ENCODE measurements at places on chromosomes 11 and 22. TPM values are rescaled to one million over a fixed set of nuclear protein-coding genes. Genes with fewer than 3 reads are reported as not detected.

- no peak for DNase-seq
These were observed 789 bp downstream of the SPECC1L start for GRCh38 chr22:24271386-24271854.

DNA sequence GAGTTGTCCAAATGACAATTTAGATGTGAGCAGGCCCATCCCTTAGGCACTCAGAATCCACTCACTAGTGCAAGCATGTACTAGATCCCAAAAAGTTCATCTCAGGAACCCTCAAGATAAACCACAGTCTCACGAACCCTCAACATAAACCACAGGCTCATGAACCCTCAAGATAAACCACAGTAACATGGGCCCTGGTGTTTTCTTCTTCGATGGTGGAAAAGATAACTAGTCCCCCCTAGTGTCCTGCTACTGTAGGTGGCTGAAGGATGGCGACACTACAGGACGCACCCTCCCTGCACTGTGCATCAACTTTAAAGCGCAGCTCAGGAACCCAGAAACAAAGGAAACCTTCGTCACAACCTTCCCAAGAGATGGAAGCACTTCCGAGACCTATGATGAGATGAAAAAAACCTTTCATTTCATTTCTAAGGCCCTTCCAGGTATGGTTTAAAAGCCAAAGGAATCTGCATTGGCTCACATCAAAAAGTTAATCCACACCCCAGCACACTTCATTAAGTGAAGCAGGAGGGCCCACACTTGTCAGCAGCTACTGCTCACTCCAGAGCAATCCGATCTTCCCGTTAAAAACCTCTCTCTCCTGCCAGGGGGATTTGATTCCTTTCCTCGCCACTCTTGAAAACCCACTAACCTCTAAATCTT is 2.4 kb downstream of the LARGE1 start:
- DNase-seq: no peak

DNA sequence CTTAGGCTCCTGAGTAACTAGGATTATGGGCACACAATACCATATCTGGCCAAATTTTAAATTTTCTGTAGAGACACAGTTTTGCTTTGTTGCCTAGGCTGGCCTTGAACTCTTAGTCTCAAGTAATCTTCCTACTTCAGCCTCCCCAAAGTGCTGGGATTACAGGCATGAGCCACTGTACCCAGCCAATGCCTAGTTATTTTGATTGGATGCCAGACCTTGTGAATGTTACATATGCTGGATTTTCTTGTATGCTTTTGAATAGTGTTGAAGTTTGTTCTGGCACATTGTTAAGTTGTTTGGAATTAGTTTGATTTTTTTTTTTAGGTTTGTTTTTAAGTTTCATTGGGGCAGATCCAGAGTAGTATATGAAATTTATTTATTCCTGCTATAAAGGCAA is 110.7 kb upstream of the ANO5 start:
- DNase-seq: no peak

DNA sequence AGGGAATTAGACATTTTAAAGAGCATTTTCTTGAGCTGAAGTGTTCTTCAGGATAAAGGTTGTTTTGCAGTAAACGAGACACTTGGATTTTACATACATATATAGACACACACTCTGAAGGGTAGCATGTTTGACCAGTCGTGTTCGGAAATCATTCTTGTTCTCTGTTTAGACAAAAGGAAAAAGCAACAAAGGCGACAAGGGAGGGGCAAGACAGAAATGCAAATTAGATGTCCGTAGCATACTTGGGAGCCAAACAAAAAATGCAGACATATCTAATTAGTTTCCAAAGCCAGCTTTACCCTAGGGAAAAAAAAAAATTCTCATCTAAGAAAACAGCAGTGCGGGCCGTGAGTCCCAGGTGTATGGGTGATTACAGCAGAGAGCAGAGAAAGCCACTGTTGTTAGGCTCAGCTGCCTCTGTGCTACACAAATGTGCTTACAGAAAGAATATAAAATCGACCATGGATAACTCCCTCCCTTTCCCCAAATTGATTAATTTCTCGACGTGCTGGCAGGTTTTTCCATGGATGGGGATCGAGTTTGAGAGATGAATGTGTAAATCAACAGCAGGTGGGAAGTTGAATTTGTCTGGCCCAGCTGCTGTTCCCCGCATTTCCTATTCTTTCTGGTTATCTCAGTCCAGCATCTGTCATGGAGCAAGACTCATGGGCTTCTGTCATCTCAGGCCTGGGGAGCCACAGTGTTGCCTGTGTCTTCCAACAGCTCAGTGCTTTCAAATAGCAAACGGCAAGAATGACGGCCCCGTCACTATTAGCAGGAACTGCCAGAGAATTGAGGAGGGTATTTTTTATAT is 176.5 kb upstream of the TTC12 start:
- DNase-seq: no peak

GRCh38 chr22:18888115-18888514 is 18.0 kb upstream of the DGCR6 start:
- DNase-seq: no peak

DNA sequence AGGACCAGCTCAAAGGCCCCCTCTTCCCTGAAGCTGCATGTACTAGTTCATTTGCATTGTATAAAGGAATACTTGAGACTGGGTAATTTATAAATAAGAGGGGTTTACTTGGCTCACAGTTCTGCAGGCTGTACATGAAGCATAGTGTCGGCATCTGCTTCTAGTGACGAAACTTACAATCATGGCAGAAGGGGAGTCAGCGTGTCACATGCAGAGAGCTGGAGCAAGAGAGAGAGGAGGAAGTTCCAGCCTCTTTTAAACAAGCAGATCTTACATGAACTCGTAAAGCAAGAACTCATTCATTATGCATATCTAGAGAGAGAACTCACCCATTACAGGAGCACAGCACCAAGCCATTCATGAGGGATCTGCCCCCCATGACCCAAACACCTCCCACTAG is 7.1 kb upstream of the HMGXB4 start:
- DNase-seq: no peak

- peak; percentile 77 for DNase-seq
These were observed 27.4 kb upstream of the YPEL1 start for GRCh38 chr22:21762712-21763581.

- no peak for DNase-seq
These were observed 45.7 kb downstream of the SCUBE1 start for GRCh38 chr22:43297270-43298061.

SEPTIN3 gene
- total RNA-seq: 1.2 TPM

NAV2 gene
- total RNA-seq: 0.67 TPM

KRTAP5-11 gene
- total RNA-seq: not detected
